ENCODE measurements at places on chromosomes 7 and 10. TPM values are rescaled to one million over a fixed set of nuclear protein-coding genes. Genes with fewer than 3 reads are reported as not detected.

DNA sequence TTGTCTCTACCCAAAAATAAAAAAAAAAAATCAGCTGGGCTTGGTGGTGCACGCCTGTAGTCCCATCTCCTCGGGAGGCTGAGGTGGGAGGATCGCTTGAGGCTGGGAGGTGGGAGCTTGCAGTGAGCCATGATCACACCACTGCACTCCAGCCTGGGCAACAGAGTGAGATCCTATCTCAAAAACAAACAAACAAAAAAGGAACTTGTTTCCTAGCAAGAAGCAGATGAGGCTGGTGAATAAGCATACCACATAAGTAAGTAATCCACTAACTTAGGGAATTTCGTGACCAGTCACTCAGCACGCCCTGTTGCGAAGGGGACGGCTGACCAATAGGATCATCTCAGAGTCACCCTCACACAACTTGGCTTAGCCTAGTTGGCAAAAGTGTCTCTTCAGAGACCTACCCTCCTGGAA lies 64.6 kb downstream of the CUX1 start:
- DNase-seq, result peak; percentile 99

DNA sequence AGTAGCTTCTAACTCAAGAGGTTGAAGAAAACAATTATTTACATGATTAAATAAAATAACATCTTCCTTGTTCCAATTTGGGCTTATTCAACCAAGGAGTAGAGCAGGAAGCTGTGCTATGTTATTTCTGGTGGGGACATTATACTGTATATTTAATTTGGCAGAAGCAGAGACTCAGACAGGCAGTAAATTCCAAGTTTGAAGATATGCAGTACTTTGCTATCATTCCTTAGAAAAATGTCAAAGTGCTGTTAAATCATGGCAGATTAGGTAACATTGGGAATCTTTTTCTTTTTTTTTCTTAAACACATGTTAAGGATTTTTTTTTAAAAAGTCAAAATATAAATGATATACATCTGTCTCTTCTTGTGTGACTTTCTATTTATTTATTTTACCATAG lies 190.1 kb downstream of the SUGCT start:
- DNase-seq, result peak; percentile 60

ANKRD7 gene
- 0.41 TPM for total RNA-seq

- DNase-seq, result peak; percentile 71
Measured at GRCh38 chr7:111409714-111410422, 152.4 kb downstream of the IMMP2L start.

TMEM209 gene
- 15.1 TPM for total RNA-seq

DNA sequence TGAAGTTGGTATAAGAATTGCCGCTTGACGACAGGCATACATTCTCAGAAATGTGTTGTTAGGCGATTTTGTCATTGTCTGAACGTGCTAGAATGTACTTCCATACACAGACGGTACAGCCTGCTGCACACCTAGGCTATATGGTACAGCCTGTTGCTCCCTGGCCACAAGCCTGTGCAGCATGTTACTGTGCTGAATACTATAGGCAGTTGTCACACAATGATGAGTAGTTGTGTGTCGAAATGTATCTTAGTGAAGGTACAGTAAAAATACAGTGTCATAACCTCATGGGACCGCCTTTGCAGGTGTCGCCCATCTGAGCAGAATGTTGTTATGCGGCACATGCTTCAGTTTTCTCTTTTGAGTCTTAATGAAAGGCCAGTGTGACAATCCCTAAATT lies 66.5 kb downstream of the SHH start:
- no peak for DNase-seq
